ENCODE measurements at places on chromosomes 12 and 14. TPM values are rescaled to one million over a fixed set of nuclear protein-coding genes. Genes with fewer than 3 reads are reported as not detected.

RAB35 gene
- polyA plus RNA-seq = 3.3 TPM

KRT84 gene
- not detected for polyA plus RNA-seq

NTS gene
- not detected for polyA plus RNA-seq

ART4 gene
- polyA plus RNA-seq = not detected

DGKA gene
- 9.5 TPM for polyA plus RNA-seq

TRIM9 gene
- polyA plus RNA-seq = 219 TPM

PPFIA2 gene
- polyA plus RNA-seq = 41.8 TPM

KRT78 gene
- not detected for polyA plus RNA-seq

TMX1 gene
- polyA plus RNA-seq = 23.2 TPM

STAT2 gene
- 9.7 TPM for polyA plus RNA-seq

KCNK10 gene
- not detected for polyA plus RNA-seq

OAS2 gene
- polyA plus RNA-seq = 0.34 TPM

RNF212B gene
- not detected for polyA plus RNA-seq

FAM222A gene
- polyA plus RNA-seq = 45.3 TPM

MUCL1 gene
- not detected for polyA plus RNA-seq

MANSC4 gene
- not detected for polyA plus RNA-seq

C12orf50 gene
- not detected for polyA plus RNA-seq

KCNC2 gene
- not detected for polyA plus RNA-seq
